Body of pancreas (tissue), 4 donors: ENCODE measurements at places on chromosomes 6 and 20.

GRCh38 chr6:2465336-2465735, 219.9 kb upstream of the GMDS start:
- DNase-seq, result no peak

GRCh38 chr20:38630727-38631126, 29.1 kb downstream of the ARHGAP40 start:
- DNase-seq, result no peak

DNA sequence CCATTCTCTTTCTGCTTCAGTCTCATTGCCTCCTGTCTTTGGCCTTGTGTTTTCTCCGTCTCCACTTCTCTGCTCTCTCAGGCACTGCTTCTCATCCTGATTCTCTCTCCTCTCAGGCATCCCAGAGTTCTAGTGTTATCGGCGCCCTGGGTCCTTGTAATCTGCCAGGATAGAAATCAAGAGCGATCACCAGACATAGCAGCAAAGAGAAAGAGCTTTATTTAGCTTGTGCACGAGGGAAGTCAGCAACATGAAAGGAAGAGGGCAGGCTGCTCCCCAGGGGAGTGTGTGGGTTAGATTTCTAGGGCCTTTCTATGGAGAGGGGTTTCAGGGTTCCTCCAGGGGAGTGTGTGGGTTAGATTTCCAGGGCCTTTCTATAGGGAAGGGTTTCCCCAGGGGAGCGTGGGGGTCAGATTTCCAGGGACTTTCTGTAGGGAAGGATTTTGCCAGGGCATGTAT, 32.5 kb downstream of the SUN5 start:
- DNase-seq, result no peak

DNA sequence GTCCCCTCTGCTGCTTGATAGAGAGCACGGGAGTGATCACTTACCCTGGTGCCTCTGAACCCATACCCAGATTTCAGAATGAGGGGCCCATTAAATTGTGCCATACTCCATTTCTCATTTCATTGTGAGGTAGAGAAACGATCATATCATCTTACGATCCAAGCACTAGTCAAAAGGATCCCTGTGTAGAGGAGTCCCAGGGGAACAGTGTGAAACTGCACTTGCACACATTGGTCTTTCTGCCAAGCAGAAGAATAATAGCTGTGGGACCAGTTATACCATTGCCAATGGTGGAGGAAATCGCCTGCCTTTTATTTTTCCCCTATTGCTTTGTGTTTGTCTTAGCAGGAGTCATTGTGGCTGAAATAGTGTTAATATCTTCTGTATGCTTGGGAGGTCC, 161.9 kb downstream of the FARS2 start:
- no peak for DNase-seq

DNA sequence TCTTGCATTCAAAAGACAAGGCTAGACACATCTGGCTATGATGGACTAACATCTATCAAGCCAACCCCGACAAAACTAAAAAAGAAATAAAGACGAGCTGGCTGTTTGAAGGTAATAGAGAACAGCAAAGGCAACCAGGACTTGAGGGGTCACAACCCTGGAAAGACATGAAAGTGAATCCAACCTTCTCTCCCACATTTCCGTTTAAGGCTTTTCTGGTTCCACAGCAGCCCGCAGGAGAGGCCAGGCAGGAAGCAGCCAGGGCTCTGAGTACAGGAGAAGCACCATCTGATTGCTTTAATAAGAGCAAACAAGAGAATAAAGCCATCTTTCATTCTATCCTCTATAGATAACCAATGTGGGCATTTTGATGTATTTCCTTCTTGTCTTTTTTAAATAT, 14.3 kb downstream of the CNKSR3 start:
- DNase-seq, result no peak
